NCI-H2081 (cell line): ENCODE measurements at places on chromosomes 1 and 21.

- no peak for DNase-seq
Measured at GRCh38 chr1:56068908-56069307, 510.5 kb downstream of the PLPP3 start.

- DNase-seq, result peak; percentile 40
Measured at GRCh38 chr1:193104502-193104906, 710 bp downstream of the GLRX2 start.

DNA sequence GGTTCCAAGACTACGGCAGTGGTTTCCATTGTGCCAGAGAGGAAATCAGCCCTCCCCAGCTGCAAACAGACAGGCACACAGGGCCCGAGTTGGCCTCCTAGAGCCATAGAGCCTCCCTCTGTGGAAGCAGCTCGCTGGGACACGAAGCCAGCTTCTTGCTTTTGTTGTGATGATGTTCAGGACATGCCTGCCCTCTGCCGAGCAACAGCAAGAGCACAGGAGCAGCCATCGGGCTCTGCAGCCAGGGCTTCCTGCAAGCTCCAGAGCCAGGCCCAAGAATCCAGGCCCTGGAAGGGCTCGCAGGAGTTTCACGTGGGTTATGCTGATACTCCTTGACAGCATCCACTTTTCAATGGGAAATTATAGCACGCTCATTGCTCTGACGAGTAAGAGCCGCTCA lies 18.5 kb downstream of the NPHP4 start:
- no peak for DNase-seq

- no peak for DNase-seq
Measured at GRCh38 chr21:41598561-41599431, 90.8 kb upstream of the TMPRSS2 start.

GRCh38 chr1:205052690-205053089 lies 9.7 kb downstream of the CNTN2 start:
- no peak for DNase-seq

GRCh38 chr1:17375651-17376050 lies 3.7 kb downstream of the PADI6 start:
- no peak for DNase-seq

- DNase-seq, result no peak
Measured at GRCh38 chr1:228669242-228669585, 66.1 kb upstream of the RHOU start.

GRCh38 chr1:107760065-107760464 lies 204.9 kb downstream of the VAV3 start:
- DNase-seq, result no peak

DNA sequence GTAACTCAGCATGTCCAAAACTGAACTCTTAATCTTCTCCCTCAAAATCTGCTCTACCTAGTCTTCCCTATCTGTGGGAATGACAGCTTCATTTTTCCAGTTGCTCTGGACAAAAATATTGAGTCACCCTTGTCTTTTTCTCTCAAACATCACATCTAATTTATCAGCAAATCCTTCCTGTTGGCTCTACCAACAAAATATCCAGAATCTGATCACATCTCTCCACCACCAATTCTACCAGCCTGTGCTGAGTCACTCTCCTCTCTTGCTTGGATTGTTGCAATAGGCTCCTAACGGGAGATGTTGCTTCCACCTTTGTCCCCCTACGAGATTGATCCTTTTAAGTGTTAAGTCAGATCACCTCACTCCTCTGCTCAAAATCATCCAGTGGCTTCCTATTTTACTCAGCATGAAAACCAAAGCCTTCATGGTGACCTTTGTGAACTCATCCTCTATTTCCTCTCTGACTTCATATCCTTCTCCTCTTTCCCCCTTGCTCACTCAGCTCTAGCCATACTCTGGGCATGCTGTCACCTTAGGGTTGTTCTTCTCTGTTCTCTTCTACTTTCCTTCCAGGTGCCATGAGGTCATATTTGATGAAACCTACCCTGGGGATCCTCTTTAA lies 21.5 kb upstream of the SMYD2 start:
- no peak for DNase-seq

DNA sequence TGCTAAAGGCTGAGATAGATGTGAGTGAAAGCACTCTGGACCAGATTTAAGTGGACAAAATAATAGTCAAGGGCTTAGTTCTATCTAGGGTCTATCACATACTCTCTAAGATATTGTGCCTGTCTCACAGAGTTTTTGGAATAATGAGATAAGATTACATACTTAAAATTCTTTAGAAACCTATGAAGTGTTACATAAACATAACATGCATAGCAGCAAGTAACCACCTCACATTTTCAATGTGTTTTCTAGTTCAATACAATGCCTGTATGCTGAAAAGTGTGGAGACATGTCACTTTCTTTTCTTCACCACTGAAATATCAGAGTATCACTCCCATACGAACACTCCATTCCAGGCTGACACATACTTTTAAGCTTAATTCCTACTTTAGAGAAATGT lies 16.2 kb downstream of the SDCCAG8 start:
- DNase-seq, result no peak

DNA sequence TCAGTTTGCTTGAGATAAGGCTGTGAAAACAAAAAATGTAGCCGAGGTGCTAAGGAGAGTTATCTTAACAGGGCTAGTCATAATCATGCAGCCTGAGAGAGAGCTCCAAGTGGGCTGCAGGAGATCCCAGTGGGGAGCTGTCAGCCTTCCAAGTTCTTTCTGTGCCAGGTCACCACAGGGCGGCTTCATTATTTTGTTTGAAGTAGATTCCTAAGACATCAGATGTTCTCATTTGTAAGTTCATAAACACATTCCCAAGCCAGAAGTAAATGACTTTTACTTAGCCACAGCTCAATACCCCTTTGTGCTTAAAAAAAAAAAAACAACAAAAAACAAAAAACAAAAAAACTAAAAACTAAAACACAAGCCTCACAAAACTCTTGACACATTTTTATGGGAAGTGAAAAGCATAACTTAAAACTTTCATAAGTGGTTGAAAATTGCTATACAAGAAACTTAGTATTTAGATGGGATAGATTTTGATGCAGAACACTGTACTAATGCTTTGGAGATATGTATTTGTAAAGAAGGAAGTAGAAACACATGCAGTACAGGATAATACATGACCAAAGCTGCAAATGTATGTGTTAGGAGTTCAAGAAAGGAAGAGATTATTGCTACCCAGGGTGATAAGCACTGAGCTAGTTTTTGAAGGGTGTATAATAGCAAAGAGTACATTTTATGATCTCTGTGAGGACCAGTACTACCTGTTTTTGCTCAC lies 8.6 kb downstream of the CDC14A start:
- DNase-seq, result no peak

DNA sequence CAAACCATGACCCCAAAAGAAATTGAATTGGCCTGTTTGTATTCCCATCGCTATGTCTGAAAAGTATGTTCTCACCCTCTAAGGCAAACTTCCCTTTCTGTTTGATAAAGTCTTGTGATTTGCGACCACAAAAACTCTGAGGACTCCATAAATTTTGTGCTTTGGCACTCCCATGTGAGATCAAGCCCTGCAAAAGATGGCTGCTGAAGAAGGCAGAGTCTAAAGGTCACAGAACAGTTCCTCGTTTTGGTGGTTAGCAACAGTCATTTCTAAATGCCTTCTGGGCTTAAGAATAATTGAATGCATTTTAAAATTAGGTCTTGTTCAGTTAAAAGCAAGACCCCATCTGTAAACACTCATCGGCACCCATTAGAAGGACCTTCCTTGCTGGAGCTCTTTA lies 441.6 kb downstream of the OMA1 start:
- no peak for DNase-seq

GRCh38 chr1:32349211-32349708 lies 13.0 kb downstream of the FAM229A start:
- no peak for DNase-seq

GRCh38 chr1:205805082-205805711 lies 7.8 kb downstream of the SLC41A1 start:
- no peak for DNase-seq

- no peak for DNase-seq
Measured at GRCh38 chr1:92324784-92325183, 25.9 kb downstream of the RPAP2 start.

GRCh38 chr21:31201548-31201947 lies 142.5 kb downstream of the TIAM1 start:
- no peak for DNase-seq

DNA sequence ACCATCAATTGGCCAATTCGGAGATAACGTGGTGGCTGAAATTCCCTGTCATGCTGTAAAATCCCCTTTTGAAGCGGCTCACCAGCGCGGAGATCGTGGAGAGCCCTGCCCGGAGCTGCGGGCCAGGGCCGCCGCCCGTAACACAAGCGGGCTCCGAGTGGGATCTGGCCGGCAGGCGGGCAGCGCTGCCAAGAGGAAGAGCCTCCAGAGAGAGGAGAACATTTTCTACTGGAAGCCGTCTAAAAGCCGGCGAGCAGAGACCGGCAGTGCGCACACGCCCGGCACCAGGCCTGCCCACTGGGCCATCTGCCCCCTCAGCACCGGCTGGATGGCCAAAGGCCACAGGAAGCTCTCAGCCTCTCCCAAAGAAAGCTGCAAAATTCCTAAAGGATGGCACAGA lies 15.5 kb downstream of the SSBP3 start:
- no peak for DNase-seq

DNA sequence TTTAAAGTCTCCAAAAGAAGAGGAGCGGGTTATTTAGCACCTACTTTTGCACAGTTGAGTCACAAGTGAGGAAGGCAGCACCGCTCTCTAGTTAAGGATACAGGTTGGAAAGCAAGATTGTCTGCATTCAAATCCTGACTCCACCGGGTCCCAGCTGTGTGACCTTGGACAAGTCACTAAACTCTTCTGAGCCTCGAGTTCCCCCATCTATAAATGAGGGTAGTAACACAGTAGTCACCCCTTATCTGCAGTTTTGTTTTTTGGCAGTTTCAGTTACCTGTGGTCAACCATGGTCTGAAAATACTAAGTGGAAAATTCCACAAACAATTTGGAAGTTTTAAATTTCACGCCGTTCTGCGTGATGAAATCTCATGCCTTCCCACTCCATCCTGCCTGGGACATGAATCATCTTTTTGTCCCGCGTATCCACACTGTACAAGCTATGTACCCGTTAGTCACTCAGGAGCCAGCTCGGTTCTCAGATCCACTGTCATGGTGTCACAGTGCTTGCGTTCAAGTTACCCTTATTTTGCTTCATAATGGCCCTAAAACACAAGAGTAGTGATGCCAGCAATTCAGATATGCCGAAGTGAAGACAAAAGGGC lies 49.4 kb downstream of the CAPZB start:
- DNase-seq, result no peak

GRCh38 chr21:32529679-32530078 lies 55.6 kb downstream of the TCP10L start:
- DNase-seq, result no peak

- no peak for DNase-seq
Measured at GRCh38 chr1:44999232-44999631, 11.9 kb downstream of the HECTD3 start.

DNA sequence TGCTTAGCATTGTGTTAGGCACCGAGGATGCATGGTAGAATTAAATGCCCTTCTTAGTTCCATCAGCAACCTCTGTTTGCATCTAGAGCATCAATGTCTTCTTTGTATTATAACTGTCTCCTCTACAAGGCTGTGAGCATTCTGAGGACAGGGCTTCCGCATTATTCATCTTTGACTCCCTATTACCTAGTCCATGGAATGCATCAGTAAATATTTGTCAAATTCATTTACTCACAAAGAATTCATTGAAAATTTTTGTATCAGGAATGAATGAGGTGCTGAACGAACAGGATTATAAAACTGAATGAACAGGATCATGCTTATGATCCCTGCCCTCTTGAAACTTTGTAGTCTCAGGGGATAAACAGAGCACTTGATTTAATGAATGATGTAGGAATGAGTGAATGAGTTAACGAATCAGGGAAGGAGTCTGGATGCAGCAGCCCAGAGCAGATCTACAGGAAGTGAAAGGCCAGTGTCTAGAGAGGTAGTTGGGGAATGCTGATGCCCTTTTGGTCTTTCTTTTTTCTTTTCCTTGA lies 2.8 kb downstream of the RHBDL2 start:
- DNase-seq, result no peak

DNA sequence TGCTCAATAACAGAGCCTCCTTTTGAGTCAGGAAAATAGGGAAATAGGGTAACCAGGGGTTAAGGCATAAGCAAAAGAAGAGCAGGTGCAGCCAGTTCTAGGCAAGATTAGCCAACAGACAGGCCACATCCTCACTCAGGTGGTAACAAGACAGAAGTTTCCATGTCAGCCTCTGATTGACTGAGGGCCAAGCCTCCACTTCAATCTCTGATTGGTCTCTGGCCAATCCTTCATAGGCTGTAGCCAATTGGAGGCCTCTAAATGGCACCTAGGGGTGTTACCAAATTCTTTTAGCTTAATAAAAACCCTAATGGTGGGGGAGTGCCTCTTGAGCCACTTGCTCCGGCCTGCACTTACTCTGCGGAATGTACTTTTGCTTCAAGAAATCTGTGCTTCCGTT lies 37.2 kb downstream of the LACTBL1 start:
- DNase-seq, result no peak

DNA sequence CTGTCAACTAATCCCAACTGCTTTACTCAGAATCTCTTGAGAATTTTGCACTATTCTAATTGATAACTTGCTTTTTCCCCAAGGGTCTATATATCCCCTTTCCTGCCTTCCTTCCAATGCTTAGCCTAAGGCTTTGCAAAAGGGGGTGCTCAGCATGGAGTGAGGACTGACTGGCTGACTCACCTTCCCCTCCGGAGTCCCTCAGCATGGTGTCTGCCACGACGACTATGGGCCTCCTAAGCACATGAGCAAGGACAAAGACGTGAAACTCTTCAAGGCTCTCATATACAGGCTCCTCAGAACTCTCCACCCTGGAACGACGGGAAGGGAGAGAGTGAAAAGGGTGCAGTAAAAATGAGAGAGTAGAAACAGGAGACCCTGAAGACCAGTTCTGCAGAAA lies 13.2 kb upstream of the MTMR11 start:
- no peak for DNase-seq

DNA sequence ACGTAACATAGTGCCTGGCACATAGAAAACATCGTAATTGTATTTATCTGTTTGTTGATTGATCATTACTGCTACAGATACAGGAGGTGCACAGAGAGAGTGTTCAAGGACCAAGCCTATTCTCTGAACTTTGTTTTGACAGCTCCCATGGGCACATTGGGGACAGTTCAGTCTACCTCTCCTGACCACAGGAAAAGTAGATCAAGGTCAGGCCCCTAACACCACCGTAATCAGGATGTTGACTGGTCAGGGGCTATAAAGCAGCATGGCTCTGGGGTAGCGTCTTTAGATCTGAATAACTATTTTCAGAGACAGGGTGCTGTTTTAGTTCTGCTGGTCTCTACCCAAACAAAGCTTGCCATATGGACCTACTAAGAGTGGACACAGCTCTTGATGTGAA lies 223.1 kb upstream of the IRF2BP2 start:
- DNase-seq, result no peak

DNA sequence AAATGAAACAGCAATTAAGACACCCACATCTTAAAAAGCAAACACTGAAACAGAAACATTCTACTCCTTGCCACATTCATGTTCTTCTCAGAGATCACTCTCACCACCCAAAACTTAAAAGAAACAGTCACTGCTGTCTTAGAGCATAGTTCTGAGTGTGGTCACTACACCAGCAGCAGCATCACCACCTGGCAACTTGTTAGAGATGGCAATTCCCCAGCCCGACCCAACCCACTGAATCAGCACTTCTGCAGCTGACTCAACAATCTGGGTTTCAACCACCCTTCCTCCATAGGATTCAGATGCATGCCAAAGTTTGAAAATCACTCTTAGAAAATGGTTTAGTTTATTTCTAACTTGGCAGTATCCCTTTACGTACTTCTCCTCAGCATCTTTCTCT lies 126.1 kb downstream of the CDC42BPA start:
- DNase-seq, result no peak
